ENCODE measurements at places on chromosomes 2 and 18.

GRCh38 chr2:119860924-119861323 is 101.2 kb downstream of the PTPN4 start:
- no peak for DNase-seq

DNA sequence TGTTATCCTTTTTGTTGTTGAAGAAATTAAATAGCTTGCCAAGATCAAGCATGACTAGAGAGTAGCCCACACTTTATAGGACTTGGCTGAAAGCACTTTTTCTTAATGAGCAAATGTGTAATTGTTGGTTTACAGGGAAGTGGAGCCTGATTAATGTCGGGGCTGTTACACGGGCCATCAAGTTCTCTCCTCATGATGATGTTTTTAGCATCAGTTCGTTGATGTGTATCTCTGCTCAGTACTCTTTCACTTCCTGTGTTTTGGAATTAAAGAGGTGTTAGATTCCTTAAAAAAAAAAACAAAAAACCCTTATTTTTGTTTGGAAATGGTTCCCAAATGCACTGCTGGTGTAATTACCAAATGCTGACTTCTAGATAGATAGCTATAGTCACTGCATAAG is 114.2 kb downstream of the PTPRM start:
- DNase-seq, result no peak

- no peak for DNase-seq
Observed at GRCh38 chr2:72674982-72675915, 150.6 kb downstream of the EXOC6B start.

DNA sequence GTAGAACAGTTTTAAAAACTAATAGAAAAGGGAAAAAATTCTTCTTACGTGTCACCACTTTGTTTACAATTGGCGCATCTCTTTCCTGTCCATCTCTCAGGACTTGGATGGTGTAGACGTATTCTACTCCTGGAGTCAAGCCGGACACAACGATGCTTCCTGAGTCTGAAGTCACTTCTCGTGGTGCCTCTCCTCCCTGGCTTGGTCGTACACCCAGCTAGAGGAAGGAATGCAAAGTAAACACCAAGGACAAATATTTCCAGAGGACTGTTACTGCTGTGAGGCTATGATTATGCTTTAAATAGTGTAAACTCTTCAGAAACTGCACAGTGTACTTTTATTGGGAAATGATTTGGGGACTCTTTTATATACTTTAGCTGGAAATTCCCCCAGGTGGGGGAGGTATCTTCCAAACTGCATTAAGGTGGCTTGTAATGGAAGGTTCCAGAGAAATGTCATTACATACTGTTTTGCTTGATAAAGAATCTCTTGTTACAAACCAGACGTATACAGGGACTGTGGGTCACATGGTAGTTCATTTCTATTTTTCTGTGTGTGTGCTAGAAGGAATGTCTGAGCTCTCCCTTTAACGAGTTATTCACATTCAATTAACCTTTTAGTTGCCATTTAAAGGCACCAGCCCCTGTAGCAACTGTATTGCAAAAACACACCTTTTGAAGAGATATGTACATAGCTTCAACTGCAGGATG is 38.1 kb downstream of the FN1 start:
- no peak for DNase-seq
